Astrocyte (in vitro differentiated cells and primary cell): ENCODE measurements at places on chromosomes 4 and X. TPM values are rescaled to one million over a fixed set of nuclear protein-coding genes. Genes with fewer than 3 reads are reported as not detected.

DNA sequence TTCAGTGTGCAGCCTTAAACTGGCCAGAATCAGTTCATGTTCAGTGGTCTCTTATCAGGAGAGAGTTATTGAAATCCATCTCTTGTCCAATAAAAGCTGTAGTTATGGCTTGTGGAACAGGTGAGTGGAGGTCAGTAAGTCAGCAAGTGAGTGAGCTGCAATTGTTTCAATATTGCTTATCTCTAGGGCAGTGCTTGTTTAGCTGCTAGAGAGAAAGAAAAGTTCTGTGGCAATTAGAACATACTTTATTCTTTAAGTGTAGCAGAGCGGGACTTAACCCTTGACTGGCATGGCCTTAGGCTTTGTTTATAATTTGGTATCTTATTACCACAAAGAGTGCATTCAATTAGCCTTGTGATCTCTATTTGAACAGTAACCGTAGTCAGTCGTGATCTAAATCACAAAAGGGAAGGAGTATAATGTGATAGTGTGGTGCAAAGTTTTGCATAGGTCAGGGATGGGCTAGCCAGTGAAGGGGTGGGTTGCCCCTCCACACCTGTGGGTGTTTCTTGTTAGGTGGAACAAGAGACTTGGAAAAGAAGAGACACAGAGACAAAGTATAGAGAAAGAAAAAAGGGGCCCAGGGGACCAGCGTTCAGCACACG is 6.9 kb upstream of the ETDC start:
- H3K4me1 ChIP-seq, result no peaks in the 10 kb centered on the region
- no peaks in the 10 kb centered on the region for H3K36me3 ChIP-seq
- H3K27ac ChIP-seq, result no peak overlapping the region
- H3K4me3 ChIP-seq, result no peak overlapping the region
- DNase-seq, result no peak
- H3K27me3 ChIP-seq, result no peaks in the 10 kb centered on the region

DNA sequence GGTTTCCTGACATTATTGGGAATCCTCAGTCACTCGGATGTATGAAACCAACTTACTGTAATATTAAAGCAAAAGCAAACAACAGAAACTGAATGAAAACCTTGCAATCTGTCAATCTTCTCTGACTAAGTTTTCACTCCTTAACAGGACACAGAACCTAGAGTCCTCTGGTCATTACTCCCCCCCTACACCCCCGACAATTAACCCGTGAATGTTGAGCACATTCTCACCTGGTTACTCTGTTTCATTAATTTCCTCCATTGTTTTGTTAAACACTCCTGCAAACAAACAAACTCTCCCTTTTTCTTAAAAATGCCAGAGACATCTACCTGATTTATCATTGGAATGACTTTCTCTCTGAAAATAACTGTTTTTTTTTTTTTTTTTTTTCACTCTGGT is 469.0 kb upstream of the PRKX start:
- DNase-seq, result no peak
- no peaks in the 10 kb centered on the region for H3K27me3 ChIP-seq
- no peaks in the 10 kb centered on the region for H3K36me3 ChIP-seq
- H3K27ac ChIP-seq, result no peak overlapping the region
- no peaks in the 10 kb centered on the region for H3K4me1 ChIP-seq
- H3K4me3 ChIP-seq, result no peak overlapping the region

The XK gene
- total RNA-seq, result 0.17 and 0.25 TPM in 2 replicates

GRCh38 chr4:182764642-182765041 is 152.5 kb downstream of the DCTD start:
- H3K4me3 ChIP-seq, result no peak overlapping the region
- no peaks in the 10 kb centered on the region for H3K27me3 ChIP-seq
- no peak for DNase-seq
- peaks cover 10% of the 10 kb centered on the region for H3K4me1 ChIP-seq
- no peak overlapping the region for H3K27ac ChIP-seq

DNA sequence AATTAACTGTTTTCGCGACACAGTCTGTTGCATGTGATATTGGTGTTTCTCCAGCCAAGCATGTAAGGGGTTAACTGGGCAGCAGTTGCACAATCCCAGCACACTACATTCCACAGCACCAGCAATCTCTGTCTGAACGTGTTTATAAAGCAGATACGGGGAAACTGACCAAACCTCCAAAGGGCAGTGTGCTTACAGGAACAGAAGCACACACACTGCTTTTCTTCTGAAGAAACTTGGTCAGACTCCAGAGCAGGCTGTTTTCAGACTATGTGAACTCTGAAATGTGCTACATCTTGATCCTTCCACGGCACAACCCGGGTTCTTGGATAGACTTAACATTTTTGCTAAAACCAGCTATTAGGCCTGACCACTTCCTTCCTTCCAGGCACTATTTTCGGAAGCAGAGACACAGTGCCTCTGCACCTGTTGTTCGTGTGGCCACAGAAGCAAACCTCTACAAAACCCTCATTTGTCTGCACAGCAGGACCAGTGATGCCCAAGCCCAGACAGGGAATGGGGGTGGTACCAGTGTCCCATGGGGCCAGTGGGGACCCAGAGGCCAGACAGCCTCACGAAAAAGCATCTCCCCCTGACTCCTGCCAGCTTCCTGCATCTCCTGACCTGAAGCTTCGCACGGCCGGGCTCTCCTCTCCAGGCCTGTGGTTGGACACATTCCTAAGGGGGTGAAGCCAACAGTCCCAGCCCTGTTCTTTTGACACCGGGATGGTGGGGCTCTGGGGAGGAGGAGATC is 90.1 kb downstream of the IRF2 start:
- H3K36me3 ChIP-seq, result peaks cover 4% of the 10 kb centered on the region
- peak; percentile 96 for DNase-seq
- no peaks in the 10 kb centered on the region for H3K27me3 ChIP-seq
- H3K4me3 ChIP-seq, result peak overlapping the region; percentile 59
- peak overlapping the region; percentile 86 for H3K27ac ChIP-seq

The ARSJ gene
- total RNA-seq, result 60.1 and 66.5 TPM in 2 replicates

The TLR2 gene
- 0.79 and 1.2 TPM in 2 replicates for total RNA-seq

The RIPPLY1 gene
- not detected in 2 replicates for total RNA-seq
